Upper lobe of left lung (tissue), 6 donors: ENCODE measurements at places on chromosomes 6 and 20. TPM values are rescaled to one million over a fixed set of nuclear protein-coding genes. Genes with fewer than 3 reads are reported as not detected.

COL9A3 gene
- not detected for total RNA-seq

COL9A1 gene
- total RNA-seq = not detected

SAMD10 gene
- total RNA-seq = 3.6 TPM

PTCHD4 gene
- 1.0 TPM for total RNA-seq

SH3BGRL2 gene
- total RNA-seq = 23.6 TPM

SUMO4 gene
- total RNA-seq = 3.3 TPM

STX11 gene
- total RNA-seq = 54.5 TPM

GTSF1L gene
- not detected for total RNA-seq

TINAG gene
- total RNA-seq = not detected

CGA gene
- total RNA-seq = not detected

SLC35D3 gene
- not detected for total RNA-seq

RBPJL gene
- total RNA-seq = not detected

RAB22A gene
- 23.0 TPM for total RNA-seq

COL19A1 gene
- total RNA-seq = 0.49 TPM

EPM2A gene
- total RNA-seq = 27.7 TPM

MANEA gene
- 2.0 TPM for total RNA-seq

PLN gene
- not detected for total RNA-seq

HDGFL1 gene
- total RNA-seq = not detected

AVP gene
- total RNA-seq = not detected

BTNL2 gene
- not detected for total RNA-seq

PREX1 gene
- 177 TPM for total RNA-seq

BTN2A1 gene
- total RNA-seq = 19.1 TPM

ID4 gene
- 16.8 TPM for total RNA-seq

PGC gene
- 524 TPM for total RNA-seq

MDFI gene
- total RNA-seq = 23.4 TPM

TDP2 gene
- total RNA-seq = 36.9 TPM

OR2B6 gene
- not detected for total RNA-seq

COL10A1 gene
- 0.23 TPM for total RNA-seq

THBS2 gene
- 21.0 TPM for total RNA-seq
